ENCODE measurements at places on chromosomes 11 and 22.

GRCh38 chr11:62981743-62982142 is 3.0 kb downstream of the SLC22A6 start:
- DNase-seq: no peak

- DNase-seq: no peak
These were observed 25.8 kb downstream of the TPCN2 start for GRCh38 chr11:69074375-69075140.

- no peak for DNase-seq
These were observed 2.8 kb upstream of the BCO2 start for GRCh38 chr11:112172362-112172994.

GRCh38 chr11:75994616-75995015 is 179.6 kb downstream of the UVRAG start:
- DNase-seq: no peak

- DNase-seq: no peak
These were observed 75.1 kb downstream of the BUD13 start for GRCh38 chr11:116697639-116698038.

Measured in kidney epithelial cell (primary cell).